ENCODE measurements at places on chromosomes 5 and 9.
A peak's percentile ranks its signal among the peaks of the same experiment; 100 is the strongest.

DNA sequence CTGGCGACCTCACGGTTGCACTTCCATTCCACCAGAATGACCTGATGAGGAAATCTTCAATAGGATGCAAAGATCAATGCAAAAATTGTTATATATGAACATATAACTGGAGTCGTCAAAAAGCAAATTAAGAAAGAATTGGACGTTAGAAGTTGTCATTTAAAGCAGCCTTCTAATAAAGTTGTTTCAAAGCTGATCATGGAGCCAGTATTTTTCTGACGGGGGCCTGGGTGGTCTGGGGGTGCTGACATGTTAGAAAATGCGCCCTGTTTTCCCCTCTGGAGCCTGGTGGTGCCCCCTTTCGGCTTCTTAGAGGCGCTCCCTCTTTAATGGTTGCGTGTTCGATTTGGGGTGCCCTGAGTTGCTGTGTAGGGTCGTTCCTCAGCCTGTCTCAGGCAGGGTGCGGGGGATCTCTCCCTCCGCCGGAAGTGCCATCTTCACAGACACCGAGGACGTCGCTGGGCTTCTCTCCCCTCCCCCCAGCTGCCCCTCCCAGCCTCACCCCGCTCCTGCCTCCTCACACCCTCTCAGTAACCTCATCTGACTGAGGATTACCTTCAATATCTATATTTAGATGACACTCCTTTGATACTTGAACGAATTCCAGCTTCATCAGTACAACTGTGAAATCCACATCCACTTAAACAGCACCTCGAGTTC, 18.3 kb downstream of the PTGES2 start:
- no peak for DNase-seq

DNA sequence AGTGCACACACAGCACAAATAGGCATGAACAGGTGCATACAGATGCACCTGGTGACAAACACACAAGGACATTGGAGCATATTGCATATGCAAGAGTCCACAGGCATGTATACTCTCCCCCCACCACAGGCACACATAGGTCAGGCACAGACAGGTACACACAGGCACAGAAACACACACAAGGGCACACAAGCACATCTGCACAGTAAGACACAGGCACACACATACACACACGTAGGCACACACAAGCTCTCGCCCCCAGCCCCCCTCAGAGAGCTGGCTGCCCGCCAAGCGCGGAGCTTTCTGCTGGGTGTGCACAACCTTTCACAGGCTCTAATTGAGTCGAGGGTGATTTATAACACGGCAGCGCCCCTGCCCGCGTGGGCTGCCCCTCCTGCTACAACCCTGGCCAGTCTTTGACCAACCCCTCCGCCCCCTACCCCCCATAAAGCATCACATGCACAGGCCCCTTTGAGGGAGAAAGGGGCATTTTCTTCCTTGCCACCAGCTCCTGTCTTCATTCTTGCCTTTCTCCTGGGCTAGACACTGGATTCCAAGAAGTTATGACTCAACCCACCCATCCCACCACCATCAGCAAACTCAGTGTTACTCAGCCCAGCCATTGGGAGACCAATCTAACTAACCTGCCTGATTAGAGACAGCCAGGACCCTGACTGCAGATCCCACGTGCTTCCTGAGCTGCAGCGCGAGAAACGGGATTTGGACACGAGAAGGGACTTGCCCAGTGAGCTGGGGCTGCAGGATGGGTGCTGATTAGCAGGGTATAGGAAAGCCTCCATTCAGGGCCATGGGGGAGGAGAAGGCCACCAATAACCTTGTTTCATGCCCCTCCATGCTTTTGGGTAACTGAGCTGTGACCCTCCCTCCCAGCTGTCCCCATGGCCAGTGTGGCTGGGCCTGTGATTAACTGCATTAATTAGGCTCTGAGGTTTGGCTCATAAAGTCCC, 42.8 kb upstream of the PSD2 start:
- DNase-seq: no peak

GRCh38 chr5:22889720-22890119, 36.6 kb upstream of the CDH12 start:
- DNase-seq: no peak

DNA sequence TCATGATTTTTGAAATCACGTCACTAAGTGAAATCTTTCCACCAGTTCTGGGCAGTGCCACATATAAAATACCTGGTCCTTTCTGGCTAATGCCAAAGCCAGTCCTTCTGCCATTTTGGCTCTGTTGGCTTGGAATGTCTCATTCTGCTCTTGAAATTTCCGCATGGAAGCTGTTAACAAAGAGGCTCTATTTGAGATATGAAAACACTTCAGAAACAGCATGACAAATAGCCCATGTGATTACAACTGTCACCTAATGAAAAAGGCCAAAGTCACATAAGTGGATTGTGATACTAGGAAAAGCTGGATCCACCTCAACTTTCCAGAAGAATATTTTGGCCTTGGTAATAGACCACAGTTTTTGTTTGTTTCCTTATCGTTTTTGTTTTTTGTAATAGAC, 12.8 kb downstream of the GOLGA1 start:
- no peak for DNase-seq

- DNase-seq: no peak
Measured at GRCh38 chr5:168816661-168817060, 237.5 kb upstream of the PANK3 start.

DNA sequence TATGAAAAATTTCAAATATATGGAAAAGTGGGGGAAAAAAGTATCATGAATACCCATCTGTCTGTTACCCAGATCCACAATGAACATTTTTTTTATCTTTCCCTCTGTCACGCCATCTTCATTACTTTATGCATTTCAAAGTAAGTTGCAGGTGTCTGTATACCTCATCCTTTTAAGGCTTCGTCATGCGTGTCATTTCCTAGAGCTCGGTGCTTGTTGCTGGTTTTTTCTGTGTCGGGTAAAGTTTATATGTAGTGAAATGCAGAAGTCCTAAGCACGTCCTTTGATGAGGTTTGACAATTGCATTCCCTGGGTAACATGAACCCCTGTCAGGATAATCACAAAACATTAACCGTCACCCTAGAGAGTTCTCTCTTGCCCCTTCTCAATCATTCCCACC, 52.1 kb downstream of the DAPK1 start:
- no peak for DNase-seq

DNA sequence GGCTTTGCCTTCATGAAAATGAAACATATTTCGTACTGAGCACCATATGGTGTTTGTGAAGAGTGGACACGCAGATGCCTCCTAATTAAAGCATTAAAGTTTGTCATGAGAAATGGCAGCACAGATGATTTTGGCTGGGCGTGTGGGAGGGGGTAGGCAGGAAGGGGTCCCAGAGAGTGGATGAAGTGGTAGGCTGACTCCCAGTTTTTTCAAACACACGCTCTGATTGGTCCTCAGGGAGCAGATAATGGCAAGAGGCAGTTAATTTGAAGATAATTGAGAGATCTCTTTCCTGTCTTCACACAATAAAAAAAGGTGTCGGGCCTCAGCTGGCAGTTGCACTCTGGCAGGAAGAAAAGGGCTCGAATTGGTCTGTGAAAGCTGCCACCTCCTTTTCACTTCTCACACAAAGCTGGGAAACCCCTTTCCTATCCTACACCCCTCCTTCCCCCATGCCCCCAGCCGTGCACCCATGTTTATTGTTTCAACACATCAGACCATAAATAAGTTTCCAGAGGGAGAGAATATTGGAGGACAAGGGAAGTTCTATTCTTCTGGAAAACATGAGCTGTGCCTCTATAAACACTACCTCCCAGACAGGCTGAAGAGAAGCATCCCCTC, 429.6 kb downstream of the ARHGEF28 start:
- no peak for DNase-seq

- DNase-seq: no peak
Measured at GRCh38 chr5:123483446-123484077, 28.4 kb upstream of the CSNK1G3 start.

DNA sequence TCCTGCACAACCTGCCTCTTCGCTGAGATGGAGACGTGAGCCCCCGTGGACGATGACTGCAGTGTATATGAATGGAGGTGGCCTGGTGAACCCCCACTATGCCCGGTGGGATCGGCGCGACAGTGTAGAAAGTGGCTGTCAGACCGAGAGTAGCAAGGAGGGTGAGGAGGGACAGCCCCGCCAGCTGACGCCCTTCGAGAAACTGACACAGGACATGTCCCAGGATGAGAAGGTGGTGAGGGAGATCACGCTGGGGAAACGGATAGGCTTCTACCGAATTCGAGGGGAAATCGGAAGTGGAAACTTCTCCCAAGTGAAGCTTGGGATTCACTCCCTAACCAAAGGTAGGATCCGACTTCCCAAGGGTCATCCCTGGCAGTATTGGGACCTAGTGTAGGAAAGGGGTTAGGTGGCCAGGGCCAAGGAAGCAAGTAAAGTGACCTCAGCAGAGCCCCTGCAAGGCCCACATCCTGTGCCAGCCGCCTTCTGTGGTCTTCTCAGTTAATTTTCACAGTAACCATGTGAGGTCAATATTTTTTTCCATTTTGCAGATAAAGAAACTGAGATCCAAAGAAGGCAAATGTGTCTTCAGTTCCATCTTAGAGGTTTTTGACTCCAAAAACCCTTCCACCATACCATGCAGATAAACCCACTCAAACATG, 53.8 kb downstream of the NIM1K start:
- no peak for DNase-seq

DNA sequence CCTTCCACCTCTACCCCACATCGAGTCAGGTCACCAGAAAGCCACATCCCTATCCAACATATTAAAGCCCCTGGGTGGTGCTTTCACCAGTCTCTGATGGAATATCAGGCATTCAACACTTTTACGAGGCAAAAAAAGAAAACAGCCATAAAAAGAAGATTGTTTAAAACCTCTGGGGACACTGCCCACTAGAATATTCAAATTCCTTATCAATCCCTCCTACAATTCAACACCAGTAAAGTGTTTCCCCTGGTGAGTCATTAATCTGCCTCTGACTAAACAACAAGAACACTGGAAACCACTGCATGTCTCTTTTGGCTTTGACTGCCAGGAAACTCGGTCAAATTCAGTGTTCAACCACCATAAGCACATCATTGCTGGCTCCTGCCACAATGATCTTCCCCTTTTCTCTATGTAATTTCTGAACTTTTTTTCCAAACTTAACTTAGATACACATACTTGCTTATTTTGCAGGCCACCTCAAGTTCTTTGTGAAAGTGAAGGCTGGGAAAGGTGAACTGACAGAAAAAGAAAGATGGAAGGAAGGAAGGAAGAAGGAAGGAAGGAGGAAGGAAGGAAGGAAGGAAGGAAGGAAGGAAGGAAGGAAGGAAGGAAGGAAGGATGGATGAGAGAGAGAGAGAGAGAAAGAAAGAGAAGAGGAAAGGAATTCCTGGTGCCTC, 105.3 kb downstream of the PAX5 start:
- DNase-seq: no peak

DNA sequence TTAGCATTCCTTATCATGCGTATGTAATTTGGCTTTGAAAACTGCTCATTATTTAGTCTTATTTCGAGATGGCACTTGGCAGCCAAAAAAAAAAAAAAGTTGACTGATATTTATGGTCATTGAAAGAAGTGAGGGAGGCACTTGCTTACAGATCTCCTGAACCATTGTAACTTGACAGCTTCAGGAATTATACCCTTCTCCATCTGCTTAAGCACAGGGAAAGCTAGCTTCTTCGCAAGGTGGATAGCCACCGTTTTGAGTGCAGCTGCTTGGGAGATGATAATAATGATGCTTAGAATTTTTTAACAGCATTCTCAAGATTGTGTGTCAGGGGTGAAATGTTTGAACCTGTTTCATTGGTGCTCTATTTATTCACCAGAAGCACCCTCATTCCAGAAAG, 116.1 kb downstream of the GIN1 start:
- DNase-seq: no peak

DNA sequence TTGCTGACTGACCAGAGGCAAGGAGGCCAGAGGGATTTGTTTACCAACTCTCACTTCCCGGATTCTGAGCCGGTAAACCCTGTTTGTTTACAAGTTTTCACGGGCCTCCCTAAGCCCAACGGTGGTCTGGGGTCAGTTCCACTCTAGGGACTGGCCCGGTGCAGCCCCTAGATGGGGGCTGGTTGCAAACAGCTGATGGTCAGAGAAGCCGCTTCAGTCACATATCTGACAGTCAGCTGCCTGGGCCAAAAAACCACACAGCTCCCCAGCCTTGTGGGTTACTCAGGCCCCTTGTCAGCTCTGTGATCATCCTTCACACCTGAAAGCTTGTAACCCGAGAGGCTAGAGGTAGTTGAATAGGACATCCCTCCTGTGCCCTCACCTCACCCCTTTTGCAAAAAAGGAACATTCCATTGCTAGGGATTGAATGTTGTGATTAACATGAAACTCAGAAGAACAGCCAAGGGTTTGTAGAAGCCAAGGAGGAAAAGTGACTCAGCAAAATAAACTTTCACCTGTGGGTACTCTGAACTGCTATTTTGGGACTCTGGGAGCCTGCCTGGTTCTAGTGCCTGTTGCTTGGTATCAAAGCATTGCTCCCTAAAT, 40.4 kb downstream of the SAR1B start:
- peak; percentile 23 for DNase-seq

DNA sequence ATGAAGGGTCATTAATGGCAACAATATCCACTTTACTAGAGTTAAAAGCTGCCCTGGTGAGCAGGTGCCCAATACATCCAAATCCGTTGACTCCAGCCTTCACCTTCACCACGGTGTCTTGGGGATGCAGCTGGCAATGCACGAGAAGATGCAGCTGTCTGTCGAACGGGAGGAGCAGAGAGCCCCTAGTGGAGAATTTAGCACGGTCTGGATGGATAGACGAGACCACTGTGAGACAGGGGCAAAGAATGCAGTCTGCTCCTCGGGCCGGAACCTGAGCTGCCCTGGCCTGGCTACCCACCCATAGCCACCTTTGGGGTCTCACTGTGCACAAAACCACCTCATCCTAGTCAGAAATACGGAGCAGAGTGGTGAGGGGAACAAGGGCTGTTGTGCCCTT, 35.1 kb downstream of the ADRA1B start:
- DNase-seq: no peak

DNA sequence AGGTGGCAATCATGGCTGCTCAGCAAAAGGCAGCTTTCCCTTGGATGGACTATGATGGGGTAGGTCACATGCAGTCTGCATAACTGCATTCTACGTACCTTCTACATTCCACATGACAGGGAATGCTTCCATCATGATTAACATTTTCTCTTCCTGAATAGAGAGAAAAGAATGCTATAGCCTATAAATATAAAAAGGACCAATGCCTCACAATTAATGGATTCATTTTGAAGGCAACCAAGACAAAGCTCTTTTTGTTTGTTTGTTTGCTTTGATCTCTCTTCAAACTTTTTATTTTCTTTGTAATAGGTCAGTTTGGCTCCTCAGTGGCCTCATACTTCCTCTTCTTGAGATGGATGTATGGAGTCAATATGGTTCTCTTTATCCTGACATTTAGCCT, 201.3 kb downstream of the ALDH1A1 start:
- DNase-seq: no peak

DNA sequence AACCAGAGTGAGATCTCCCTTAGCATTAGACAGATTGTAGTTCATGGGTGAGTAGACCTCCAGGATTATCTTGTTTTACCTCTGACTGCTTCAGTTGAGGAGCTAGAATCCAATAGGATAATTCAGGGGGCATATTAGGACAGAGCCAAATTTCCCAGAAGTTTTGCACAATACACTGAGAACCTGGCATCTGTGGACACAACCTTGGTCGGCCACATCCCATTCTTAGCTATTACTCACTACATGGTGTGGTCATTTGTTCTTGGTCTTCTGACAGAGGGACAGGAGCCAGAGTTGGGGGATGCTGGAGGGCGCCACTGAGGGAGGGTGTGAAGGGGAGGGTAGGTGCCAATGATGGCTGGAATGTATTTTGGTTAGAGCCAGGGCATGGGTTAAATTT, 66.6 kb downstream of the NPR3 start:
- no peak for DNase-seq

GRCh38 chr9:37486616-37487548, 1.1 kb downstream of the POLR1E start:
- no peak for DNase-seq

- DNase-seq: no peak
Measured at GRCh38 chr5:85538362-85538761, 1079.4 kb upstream of the COX7C start.

All from Calu3 (cell line).